ENCODE measurements at places on chromosomes 6 and 20. TPM values are rescaled to one million over a fixed set of nuclear protein-coding genes. Genes with fewer than 3 reads are reported as not detected.

Gene PTCRA
- not detected for total RNA-seq

GRCh38 chr6:166333172-166333995 lies 9.0 kb downstream of the SFT2D1 start:
- peak; percentile 78 for DNase-seq

GRCh38 chr6:43887906-43888683 lies 118.1 kb downstream of the VEGFA start:
- DNase-seq, result no peak

- DNase-seq, result no peak
Observed at GRCh38 chr6:4041480-4041879, 37.5 kb downstream of the FAM217A start.

DNA sequence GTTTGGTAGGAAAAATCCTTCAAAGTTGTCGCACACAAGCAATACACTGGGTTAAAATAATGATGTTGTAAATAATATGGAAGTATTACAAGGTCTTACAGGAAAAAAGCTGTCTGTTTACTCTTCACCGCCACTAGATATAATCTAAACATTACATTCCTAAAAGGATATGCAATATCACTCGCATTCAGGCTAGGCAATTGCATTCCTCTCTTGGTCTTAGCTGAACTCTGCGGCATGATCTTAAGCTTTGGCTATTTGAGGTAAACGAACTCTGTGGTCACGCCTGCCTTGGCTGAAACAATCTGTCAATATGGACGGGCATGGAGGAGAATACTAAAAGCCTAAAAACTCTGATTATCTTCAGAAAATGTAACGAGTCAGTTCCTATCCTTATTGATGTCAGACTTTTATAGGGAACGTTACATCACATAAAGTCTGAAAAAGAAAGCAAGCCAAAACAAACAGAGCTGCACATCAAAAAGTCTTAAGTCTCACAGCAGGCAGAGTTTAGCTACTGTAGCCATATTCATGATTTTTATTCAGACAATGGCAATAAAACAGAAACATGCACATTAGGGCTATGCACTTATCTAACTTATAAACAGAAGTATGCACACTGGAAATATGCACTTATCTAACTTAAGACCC lies 30.8 kb upstream of the FILIP1 start:
- DNase-seq, result no peak

DNA sequence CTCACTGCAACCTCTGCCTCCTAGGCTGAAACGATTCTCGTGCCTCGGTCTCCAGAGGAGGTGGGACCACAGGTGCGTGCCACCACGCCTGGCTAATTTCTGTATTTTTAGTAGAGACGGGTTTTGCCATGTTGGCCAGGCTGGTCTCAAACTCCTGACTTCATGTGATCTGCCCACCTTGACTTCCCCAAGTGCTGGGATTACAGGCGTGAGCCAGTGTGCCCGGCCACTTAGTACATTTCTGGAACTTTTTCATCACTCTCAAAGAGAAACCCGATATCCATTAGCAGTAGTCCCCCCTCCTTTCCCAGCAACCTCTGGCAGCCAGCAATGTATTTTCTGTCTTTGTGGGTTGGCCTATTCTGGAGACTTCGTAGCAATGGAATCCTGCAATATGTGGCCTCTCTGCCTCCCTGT lies 109.8 kb downstream of the JARID2 start:
- no peak for DNase-seq

GRCh38 chr6:125804264-125804663 lies 13.5 kb downstream of the NCOA7 start:
- DNase-seq, result no peak

DNA sequence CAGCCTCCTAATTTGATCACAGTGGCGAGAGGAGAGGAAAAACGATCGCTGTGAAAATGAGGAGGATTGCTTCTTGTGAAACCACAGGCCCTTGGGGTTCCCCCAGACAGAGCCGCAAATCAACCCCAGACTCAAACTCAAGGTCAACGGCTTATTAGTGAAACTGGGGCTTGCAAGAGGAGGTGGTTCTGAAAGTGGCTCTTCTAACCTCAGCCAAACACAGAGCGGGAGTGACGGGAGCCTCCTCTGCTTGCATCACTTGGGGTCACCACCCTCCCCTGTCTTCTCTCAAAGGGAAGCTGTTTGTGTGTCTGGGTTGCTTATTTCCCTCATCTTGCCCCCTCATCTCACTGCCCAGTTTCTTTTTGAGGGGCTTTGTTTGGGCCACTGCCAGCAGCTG lies 28.7 kb downstream of the SAYSD1 start:
- peak; percentile 82 for DNase-seq

DNA sequence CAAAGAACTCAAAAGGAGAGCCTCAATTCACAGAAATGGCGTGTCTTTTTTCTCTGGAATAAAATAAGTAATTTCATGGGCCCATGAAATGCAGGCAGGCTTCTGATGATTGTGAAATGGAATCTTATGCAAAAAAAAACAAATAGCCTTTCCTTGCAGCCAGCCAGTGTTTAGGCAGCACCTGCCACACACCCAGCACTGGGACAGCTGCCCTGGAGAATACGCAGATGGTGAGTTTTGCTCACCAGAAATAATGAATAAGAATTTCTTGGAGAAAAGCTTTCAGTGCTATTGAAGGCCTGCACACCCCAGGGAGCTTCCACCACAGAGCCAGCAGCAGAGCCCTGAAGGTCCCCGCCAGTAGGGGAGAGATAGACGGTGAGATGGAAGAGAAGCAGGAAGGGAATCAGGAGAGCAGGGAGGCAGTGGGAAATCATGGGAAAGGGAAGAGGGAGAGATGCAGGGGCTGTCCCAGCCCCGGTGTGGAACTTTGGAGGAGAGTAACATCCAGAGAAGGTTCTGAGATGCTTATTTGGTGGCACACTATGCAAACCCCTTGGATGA lies 54.9 kb downstream of the PXDC1 start:
- DNase-seq, result no peak

DNA sequence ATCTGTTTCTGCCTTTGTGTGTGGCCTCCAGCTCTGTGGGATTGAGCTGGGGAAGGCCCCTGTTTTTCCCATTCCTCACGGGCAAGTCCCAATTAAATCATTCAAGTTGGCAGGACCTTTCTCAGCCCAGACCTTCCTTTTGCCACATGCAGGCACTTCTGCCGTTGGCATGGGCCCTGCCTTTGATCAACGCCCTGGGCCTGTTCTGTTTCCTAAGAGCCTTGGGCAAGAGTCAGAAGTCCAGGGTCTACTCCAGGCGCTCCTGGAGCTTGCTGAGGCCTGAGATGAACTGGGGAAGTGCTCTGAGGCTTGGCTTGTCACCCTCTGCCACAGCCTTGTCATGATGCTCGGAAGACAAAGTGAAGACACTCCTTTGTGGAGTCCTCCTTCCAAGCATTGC lies 7.1 kb downstream of the IP6K3 start:
- no peak for DNase-seq

DNA sequence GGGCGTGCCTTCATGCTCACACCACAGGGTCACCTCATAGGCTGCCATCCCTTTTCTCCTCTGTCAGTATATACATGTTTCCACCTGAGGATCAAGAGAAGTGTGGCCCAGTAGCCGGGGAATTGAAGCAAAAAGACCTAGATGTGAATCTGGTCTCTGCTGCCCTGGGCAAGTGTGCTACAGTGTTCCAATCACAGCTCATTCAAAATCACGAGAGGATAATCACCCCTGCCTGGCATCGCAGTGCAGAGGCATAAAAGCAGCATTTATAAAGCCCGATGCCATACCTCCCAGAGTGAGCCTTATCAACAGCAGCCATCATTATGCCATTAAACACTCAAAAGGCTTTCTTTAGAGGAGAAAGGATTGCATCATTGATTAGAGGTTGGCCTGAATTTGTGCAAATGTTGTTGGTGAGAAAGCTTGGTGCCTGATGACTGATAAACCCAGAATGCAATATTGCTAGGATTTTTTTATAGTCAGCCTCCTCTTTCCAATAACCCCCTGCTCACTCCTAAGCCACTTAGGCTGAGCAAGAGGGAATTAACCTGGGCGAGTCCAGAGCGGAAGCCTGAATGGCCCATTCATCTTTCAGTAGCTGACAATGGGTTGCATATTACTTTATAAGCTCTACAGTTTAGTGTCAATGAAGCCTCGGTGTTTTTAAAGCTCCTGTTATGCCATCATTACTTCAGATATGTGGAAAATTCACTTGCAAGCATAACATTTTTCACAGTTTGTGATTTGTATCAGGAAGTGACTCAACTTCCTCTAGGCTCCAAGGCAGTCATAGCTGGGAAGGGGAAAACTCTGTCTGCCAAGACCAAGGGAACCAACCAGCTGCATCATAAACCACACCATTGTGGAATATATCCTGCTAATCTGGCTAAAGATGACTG lies 92.5 kb upstream of the NXT1 start:
- no peak for DNase-seq

- no peak for DNase-seq
Observed at GRCh38 chr6:85551264-85551663, 42.4 kb downstream of the SNX14 start.

Gene RNF144B
- 1.6 TPM for total RNA-seq

Gene PAK5
- total RNA-seq, result not detected

DNA sequence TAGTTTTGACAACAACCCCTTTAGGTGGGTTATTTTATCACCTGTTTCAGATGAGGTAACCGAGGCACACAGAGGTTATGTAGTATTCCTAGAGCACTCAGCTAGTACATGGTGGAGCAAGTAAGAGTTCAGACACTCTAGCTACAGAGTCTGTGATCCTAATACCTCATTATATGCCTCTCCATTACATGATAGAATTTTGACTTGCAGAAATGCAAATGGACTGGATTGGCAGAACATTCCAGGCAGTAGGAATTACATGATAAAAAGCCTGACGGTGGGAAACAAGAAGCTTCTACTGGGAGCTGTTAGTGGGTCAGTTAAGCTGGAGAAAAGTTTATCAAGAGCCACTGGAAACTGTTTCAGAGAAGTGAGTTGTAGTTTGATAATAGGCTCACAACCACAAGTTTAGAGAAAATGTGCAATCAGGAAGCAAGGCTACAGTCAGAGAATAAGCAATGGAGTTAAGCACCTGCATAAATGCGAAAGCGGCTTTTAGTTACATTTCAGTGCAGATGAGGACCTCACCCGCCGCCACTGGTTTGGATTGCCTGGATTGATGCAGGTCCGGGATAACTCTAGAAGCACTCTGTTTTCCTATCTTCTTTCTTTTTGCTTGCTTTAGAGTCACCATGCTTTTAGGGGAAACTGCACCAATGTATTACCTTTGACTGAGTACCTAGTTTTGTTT lies 34.7 kb upstream of the MYLK2 start:
- no peak for DNase-seq

DNA sequence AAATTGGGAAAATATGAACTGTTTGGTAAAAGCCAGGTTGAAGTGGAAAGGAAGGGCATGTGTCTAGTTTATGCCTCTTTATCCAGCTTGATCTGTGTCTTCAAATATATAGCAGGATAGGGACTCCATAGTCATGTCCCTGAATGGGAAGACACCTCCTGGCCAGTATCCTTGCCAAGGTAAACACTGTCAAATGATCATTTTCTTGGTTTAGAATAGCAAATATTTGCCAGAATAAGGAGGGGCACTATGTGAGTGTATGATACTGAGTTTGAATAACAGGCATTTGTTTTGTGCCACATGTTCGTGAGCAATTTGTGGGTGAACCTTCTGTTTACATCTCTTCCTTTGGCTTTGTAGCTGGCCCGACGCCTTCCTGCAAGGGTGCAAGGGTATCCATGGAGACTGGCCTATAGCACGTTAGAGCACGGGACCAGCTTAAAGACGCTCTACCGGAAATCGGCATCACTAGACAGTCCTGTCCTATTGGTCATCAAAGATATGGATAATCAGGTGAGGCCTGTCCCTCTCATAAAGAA lies 34.2 kb upstream of the HINT3 start:
- no peak for DNase-seq

DNA sequence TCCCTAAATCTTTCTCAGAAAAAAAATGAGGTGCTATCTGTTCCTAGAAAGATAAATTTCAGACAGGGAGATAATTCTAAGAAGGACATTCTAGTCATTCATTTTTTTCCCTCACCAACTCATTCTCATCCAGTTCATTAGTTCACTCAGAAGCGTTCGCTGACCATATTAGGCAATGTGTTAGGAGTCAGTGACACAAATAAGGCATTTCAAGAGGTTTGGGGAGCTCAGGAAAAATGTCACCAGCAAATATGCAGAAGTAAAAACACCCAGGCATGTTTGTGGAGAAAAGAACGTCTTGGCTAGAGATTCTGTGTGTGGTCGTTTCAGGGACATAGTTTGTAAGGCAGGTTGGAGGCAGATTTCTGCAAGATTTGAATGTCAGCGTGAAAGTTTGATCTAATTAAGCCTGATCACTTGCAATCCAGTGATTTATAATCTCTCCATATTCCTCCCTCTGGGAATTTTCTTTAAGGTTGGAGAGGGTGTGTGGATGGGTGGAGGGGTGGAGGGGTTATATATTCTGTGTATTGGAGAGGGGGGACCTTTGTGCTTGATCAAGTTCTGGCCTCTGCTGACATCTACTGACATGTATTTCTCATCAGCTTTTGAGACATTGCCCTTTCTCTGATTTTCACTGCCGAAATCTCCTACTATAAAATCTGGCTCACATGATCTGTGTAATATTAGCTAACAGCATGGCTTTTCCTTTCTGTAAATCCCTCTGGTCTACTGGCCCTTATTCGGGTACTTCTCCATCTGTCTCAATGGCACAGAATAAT lies 3.6 kb downstream of the MYCT1 start:
- DNase-seq, result no peak

Gene MAN1A1
- total RNA-seq, result 38.4 TPM

- no peak for DNase-seq
Observed at GRCh38 chr6:45502456-45502855, 124.7 kb upstream of the SUPT3H start.

Gene PKIG
- total RNA-seq, result 1.1 TPM

DNA sequence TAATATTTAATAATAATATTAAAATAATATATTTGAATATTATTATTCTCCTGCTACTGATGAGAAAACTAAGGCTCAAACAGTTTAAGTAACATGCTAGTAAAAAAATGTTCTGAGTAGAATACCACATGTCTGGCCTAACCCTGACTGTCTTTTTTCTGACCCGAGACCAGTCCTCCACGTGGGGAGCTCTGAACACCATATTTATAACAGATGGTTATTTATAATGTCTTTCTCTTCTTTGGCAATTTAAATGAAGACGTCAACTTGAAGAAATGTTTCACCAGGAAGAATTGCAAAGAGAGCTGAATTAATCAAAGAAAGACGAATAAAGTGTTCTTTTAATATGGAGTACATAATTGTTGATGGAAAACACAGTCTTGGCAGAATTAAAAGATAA lies 82.0 kb downstream of the SLC22A3 start:
- DNase-seq, result no peak
